HFFc6 (cell line): ENCODE measurements at places on chromosomes 6 and 20.

GRCh38 chr6:35048631-35049083 lies 92.5 kb downstream of the TCP11 start:
- no peak for DNase-seq

DNA sequence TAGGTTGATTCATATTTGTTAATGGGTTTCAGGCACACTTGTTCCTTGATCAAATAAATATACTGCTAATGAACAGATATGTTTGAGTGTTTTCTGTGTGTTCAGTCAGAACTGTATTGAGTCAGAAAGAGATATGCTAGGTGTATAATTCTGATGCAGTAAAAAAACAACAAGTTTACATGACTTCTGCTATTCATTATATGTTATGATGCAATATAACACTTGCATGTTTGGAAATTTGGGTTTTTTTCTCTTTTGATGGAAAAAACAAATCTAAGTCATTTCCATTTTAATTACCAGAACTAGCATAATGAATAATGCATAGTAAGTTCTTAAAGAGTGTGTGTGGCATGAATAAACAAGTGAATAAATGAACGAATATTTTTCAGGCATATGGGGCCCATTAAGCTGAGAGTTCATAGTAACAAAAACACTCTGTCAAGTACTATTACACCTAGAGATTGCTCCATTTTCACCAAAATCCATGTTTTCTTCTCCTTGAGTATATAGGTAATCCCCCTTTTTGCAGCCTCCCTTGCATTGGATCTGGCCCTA lies 208.3 kb upstream of the NT5E start:
- DNase-seq = no peak

DNA sequence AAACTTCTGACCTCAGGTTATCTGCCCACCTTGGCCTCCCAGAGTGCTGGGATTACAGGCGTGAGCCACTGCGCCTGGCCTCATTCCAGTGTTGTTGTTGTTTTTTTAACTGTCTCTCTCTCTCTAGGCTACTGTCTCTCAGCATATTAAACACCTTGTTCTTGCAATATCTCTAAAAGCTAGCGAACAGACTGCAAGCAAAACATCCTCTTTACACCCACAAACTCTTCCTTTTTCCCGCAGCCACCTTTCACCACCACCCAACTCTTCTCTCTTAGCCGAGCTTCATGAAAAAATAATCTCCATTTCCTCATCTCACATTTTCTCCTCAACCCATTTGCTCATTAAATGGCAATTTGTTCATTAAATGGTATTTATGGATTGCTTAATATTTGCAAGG lies 45.5 kb downstream of the SGK1 start:
- no peak for DNase-seq

DNA sequence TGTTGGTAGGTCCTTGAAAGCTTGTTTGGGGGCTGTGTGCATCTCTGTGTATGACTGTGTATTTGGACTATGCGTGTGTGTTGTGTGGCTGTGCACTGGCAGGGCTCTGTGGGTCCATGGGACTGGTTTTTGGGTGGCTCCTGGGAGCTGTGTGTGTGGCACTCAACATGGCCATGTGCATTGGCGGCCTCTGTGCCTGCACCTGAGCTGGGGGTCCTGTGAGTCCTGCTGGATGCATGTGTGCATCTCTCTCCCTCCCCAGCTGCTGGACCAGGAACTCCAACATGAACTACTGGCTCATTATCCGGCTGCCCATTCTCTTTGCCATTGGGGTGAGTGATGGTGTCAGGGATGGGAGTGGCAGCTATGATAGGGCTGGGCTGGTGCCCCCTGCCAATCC lies 30.1 kb downstream of the GLP1R start:
- DNase-seq = no peak

GRCh38 chr6:164832410-164832809 lies 477.0 kb downstream of the C6orf118 start:
- no peak for DNase-seq

- DNase-seq = no peak
Measured at GRCh38 chr6:43076464-43077332, 584 bp downstream of the PTK7 start.

- no peak for DNase-seq
Measured at GRCh38 chr6:20744911-20745557, 210.8 kb downstream of the CDKAL1 start.

DNA sequence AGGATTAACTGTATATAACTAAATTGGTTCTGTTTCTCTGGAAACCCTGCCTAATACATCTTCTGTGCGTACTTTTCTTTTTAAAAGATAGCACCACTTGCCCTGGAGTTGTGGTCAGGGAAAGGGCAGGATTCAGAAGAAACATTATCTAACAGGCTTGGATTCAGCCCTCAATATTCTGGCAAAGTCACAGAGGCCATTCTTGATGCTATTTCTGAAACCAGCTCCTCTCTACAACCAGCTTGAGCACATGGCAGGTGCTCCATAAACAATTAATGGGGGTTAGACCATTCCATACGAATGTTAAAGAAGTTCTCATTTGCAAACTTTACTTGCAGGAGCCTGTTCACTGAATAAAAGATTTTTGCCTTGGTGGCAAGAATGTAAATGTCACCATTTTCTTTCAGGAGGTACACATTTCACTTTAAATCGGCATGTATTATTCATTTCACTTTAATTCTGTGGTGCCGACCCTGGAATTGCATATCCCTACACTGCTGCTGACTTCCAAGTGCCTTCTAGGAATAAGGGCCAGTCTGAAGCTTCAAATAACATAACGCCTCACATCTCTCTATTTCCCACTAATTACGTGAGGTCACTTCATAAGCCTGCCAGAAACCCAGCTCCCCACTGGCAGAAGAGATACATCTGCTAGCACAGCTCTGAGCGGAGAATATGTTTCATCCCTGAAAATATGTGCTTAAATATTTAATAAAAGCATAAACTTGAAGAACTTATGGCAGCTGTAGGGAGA lies 248.7 kb downstream of the ADGRG6 start:
- no peak for DNase-seq

- no peak for DNase-seq
Measured at GRCh38 chr6:166253778-166254204, 54.4 kb downstream of the PRR18 start.

GRCh38 chr6:113632220-113632864 lies 224.8 kb upstream of the MARCKS start:
- DNase-seq = peak; percentile 84

GRCh38 chr6:34608321-34609091 lies 52.4 kb upstream of the SPDEF start:
- DNase-seq = no peak

DNA sequence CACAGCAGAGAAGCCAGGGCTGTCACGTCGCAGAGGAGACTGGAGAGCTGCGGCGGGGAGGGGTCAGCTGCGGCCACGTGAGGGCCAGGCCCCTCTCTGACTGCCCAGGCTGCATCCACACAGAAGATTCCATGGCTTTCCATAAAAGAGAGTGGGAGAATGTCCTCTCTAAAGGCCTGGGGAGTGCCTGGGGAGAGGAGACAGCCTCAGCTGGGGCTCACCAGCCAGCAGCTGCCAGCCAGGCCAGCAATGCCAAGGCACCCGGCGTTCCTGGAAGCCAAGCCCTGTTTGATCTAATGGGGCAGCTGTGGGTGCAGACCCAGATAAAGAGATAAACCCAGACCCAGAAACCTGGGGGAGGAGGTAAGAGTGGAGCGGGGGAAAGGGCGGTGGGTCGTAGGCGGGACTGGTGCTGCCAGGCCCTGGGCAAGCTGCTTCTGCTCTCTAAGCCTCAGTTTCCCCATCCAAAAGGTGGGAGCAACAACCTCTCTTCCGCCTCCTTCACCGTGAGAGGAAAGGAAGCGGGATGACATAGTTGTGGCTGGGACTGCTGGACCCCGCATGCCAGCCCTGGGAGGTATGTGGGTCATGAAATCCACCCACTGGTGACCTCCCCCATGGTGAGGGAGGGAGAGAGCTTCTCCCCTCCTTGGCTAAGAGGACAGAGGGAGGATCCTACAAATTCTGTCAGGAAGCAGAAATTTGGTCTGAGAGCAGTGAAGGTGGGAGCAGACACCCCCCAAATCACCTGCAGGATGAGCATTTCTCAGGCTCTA lies 3.1 kb upstream of the OSBPL2 start:
- no peak for DNase-seq
